Esophagus mucosa (tissue), 1 donor: ENCODE measurements at places on chromosomes 6 and 20. TPM values are rescaled to one million over a fixed set of nuclear protein-coding genes. Genes with fewer than 3 reads are reported as not detected.

DNA sequence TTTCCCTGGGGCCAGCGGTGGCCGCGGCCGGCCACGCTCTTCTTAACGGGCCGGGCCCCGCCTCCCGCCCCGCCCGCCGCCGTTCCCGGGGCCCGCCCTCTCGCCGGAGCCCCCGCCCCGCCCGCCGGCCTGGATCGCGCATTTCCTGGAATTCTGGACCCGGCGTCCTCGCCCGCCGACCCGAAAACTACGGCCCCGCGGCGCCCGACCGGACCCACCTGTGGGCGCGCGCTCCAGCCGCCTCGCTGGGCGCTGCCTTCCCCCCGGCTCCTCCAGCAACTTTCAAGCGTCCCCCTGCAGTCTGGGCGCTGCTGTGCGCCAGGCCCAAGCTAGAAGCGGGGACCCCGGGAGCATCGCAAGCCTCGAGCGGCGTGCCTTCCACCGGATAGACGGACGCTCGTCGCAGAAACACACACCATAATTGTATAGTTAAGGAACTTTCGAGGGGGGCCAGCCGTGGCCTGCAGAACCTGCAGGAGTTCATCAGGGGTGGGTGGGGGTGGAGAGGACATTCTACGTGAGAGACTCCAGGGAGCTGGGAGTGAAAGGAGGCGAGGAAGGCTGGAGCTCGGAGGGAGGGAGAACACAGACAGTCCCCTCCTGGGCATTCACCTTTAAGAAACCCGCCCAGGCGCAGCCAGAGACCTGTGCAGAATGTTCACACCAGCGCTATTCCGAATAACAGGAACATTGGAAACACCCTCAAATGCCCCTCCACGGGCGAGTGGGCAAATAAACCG lies at the start of gene ADA:
Gene ADA (minus strand): TSS at position 16 of the 740 bp plus-strand sequence. CDS start 92 bp downstream, outside the sequence.
- peak; percentile 50 for ATAC-seq

- no peak for ATAC-seq
These were observed 295.8 kb downstream of the EPHA7 start for GRCh38 chr6:93123585-93123984.

- ATAC-seq, result peak; percentile 47
These were observed 1.1 kb downstream of the PTPRK start for GRCh38 chr6:128519132-128519930.

DNA sequence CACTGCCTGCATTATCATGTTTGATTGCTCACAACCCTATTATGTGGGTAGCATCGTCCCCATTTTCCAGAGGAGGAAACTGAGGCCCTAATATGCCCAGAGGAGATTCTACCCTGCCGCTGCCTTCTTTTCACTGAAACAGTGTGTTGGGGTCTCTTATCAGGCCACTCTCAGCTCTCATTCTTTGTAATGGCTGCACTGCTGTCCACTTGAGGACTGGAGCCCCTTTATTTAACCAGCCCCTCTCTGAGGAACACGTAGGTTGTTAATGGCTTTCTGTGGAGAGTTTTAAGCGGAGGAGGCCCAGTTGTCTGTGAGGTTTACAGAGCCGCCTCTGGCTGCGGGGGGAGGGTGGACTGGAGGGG lies 32.5 kb downstream of the SRC start:
- ATAC-seq, result no peak

DNA sequence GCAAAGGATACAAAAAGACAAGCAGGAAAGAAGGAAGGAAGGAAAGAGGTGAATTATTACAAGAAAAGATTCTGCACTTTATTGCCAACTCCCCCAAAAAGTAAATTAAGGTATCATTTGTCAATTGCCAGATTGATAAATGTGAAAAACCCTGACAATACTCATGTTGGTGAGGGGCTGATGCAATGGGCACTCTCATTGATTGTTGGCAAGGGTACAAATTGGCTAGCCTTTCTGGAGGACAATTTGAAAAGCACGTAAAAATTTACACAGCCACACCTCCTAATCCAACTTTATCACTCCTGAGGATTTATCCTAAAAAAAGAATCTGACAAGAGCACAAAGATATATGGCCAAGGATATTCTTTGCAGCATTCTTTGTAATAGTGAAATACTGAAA lies 47.7 kb downstream of the SCML4 start:
- ATAC-seq, result no peak

DNA sequence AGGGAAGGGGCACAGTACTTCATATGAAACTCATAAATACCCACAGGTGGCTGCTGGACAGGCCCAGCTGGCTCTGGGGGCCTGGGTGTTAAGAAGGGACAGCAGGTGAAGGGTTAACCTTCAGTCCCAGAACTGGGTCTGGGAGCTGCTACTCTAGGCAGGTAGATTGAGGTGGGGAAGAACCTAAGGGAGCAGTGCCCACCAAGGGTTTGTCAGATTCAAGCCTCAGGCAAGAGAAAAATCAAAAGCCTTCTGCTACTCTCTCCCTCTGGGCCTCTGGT lies 5.6 kb downstream of the RPL10A start:
- no peak for ATAC-seq

DNA sequence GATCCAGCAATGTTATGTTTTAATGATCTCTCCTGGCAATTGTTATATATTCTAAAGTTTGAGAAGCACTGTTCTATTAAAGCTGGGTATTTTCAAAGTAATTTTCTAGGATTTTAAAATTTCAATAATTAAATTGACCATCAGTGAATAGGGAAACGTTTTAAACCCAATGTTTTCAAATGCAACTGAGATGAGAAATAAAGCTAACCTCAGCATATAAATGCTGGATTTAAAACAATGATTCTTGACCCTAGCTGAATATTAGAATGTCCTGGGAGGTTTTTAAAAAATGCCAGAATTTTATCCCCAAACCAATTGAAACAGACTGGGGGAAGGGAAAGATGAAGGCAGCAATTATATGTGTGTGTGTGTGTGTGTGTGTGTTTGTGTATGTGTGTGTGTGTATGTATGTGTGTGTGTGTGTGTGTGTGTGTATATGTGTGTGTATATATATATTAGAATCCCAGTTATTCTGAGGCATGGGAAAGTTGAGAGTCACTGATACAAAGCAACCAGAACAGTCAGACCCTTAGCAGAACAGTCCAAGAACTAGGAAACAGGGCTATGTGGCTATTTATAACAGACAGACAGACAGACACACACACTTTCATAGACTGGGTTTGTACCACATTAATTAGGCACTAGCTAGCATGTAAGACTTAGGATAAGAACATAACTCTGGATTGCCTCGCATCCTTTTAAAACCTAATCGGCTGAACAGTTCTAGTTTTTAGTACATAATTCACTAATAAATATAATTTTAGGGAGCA lies 107.8 kb downstream of the MAN1A1 start:
- no peak for ATAC-seq

DNA sequence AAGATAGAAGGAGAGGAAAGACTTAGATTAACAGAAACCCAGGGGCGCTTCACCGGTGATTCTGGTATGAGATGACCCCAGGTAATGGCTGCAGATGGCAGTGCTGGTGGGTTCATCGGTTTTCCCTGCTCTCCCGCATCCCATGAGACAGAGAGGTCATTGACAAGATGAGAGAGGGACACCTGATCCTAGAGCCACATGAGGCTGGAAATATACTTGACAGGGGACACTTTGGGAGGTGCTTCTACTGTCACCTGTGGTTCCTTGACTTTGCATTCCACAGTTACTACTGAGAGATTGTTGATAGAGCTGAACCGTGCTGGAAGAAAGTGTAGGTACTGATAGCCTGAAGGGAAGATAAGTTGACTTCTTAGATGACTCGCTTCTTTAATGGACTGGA lies 74.3 kb downstream of the SYNDIG1 start:
- ATAC-seq, result no peak

GRCh38 chr6:93567164-93567563 lies 147.8 kb upstream of the EPHA7 start:
- ATAC-seq, result no peak

DNA sequence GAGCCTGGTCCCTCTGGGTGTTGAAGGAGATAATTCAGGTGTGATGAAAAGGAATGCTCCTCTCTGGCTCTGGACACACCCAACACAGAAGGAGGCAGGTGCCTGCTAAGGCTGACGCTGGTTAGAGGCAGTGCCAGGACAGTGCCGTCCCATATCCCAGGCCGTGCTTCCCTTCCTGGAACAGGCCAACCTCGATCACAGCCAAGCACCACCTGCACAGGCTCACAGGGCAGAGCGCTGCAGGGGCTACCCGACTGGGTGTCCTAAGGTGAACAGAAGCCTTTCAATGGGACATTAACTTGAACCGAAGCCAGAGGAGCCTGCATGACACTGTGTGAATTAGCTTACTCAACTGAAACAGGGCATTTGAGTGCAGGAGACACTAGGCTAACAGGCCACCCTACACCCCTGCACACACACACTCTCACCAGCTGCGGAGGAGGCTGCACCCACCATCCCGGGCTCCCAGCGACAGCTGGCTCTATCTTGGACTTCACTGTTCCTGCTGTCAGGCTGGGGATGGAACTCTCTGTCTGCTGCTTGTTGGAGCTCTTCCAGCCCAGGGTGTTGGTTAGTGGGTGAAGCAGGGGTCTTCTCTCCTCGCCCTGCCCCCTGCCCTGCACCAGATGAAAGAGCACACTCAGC lies 347.2 kb downstream of the TAF4 start:
- no peak for ATAC-seq

SLPI gene
- total RNA-seq, result 864 TPM

BEND6 gene
- total RNA-seq, result 0.16 TPM

PSORS1C2 gene
- 0.40 TPM for total RNA-seq
